ENCODE measurements at places on chromosomes 7 and 10.
A peak's percentile ranks its signal among the peaks of the same experiment; 100 is the strongest.

DNA sequence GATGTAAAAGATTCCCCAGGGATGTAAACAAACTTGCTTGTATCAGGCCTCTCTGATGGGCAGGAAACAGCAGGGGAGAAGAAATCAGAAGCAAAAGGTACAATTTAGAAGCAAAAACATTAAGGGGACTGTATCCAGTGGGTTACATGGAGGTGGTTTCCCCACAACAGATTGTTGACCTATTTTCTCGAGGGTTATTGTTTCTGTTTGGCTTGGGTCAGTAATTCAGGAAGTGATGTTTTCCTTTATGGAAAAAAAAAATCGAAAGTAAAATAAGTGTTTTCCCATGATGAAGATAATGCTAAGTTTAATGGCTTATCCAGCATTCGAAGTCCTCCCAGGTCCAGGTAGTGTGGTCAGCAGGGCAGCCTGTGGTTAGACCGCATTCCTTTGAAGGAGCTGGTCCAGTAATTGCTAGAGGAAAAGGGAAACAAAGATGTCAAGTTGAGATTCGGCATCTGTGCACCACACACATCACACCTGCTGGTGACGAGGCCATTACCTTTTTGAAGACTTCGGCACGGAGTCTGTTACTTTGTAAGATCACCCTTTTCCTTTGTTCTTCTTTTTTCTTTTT lies 37.3 kb upstream of the ADAM12 start:
- no peak for DNase-seq

DNA sequence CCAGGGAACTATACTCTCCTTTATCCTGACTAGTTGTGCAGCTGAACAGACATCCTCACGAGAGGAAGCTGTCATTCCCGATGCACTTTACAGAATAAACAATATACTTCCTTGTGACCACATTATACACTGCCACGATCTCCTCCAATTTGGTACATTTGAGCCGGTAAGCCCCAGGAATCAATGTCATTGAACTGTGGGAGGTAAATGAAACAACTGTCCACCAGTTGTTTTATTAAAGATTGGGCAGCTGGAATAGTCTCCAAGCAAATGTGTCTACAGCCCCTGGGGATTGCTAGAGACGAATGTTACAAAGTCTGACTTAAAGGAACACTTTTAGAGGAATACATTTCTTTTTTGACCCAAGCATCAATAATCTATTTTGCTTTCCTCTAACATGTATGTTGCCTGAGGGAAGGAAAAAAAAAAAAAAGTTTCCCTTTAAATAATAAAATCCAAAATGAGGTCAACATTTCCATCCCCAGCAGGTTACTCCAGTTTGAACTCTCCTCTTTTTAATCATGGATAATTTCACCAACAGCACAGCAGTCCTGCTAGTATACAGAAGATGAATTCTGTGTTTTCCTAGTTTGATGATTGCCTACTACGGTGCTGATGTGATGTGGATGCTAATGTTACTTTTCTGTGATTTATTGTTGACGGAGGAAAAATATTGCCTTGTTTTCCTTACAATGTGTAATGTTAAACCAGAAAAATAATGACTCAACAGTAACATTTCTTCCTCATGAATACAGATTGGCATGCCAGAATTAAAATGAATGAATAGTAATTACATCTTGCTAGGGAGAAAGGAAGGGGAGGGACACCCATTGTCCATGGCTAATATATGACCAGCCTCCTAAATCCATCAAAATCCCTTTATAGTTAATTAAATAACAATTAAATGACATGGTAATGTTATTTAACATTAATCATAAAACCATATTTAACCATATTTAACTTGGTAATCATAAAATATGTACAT lies 360.9 kb downstream of the NEBL start:
- DNase-seq: no peak

GRCh38 chr10:623014-623413 lies 66.5 kb downstream of the DIP2C start:
- DNase-seq: no peak

GRCh38 chr7:147106746-147107145 lies 990.1 kb downstream of the CNTNAP2 start:
- DNase-seq: no peak

DNA sequence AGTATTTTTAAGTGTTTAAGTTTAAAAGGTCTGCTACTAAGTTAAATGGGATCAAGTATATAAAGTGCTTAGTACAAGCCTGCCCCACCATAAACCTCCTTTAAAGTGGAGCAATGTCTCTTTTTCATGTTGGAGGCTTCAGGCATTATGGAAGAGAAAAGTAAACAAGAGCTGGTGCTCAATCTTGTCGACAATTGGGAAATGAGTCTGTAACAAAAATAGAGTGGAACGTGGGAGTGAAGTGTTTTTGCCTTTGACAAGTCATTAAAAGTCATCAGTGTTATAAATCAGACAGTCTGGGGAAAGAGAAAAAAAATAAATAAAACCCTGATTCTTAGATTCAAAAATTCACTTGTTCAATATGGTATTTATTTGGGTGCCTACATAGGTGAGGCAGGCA lies 44.7 kb downstream of the DNAJC12 start:
- no peak for DNase-seq

- DNase-seq: no peak
These were observed 50.6 kb upstream of the ZC3HAV1 start for GRCh38 chr7:139159900-139160675.

- DNase-seq: no peak
These were observed 189.1 kb downstream of the SKAP2 start for GRCh38 chr7:26675143-26675887.

DNA sequence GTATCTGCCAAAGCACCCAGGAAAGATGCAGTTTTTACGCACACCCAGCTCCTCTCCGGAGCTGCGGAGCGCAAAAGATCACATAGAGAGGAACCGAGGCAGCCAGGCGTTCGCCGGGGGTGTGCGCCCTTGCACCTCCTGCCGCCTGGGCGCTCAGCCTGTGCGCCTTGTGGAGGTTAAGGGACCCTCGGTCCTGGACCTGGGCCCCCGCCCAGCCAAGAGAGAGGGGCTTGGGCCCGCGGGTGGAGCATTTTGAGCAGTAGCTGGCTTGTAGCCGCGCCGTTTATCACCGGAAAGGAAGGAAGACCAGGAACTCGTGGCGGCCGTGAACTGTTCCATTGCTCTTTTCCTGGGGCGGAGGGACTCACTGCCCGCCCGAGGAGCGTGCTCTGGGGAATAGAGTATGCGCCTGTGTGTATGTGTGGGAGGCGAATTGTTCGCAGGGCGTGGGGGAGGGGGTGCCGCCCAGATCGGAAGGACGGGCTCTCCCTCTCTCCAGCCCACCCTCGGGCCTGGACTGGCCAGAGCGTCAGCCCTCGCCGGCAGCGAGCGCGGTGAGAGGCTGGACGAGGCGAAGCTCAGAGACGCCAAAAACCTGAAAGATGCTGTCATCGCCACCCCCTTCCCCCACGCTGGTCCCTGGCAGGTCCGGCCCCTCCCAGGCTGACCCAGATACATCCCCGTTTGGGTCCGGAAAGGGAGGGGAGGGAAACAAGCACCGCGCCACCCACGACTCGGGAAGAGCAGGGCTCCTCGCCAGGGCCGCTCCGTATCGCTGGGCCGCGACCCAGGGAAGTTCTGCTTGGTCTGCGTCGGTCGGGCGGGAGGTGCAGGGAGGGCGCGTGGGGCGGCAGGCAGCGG lies 1.2 kb upstream of the WNT2 start:
- peak; percentile 23 for DNase-seq

- peak; percentile 73 for DNase-seq
These were observed 9.7 kb upstream of the ZFAND2A start for GRCh38 chr7:1169409-1170368.

DNA sequence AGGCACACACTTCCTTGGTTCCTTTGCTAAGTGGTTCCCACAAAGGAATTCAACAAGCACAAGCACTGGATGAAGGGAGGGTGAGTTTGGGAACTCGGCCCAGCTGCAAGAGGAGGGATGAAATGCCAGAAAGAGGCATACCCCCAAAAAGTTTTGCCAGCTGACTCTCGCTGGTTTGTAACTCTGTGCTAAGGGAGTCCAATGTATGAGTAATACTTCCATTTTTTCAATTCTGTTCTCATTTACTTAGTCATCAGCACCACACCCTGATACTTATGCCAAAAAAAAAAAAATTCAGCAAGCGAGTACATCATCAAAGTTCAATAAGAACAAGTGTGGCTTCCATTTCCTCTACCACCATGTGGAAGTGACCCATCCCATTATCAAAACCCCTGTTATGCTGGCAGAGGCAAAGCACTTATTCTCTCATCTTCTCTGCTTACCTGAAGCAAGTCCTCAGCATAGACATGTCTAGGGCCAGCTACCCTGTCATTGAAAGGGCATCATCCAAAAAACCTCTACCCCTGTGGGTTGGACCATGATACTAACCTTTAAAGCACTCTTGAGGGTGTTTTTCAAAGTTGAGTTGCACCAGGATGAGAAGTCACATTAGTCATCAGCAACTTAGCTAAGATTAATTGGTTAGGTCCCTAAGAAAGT lies 6.9 kb upstream of the HYCC1 start:
- DNase-seq: no peak

DNA sequence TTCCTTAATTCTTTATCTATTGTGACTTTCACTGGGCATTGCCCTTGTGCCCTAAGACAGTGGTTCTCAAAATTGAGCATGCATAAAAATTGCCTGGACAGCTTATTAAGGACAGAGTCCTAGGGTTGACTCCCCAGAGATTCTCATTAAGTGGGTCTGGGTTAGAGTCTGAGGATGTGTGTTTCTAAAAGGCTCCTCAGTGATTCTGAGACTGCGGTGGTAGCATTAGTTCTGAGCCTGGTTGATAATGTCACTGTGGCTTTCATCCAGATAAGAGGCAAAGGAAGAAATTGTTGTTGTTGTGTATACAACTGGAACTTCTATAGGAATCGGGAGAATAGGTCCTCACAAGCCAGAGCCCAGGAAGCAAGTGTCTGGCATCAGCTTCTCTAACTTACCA lies 1.3 kb downstream of the IFIT2 start:
- DNase-seq: no peak
